Tibial nerve (tissue), 4 donors: ENCODE measurements at places on chromosomes 16 and 17. TPM values are rescaled to one million over a fixed set of nuclear protein-coding genes. Genes with fewer than 3 reads are reported as not detected.
A peak's percentile ranks its signal among the peaks of the same experiment; 100 is the strongest.

- no peaks in the 10 kb centered on the region for H3K27me3 ChIP-seq
- no peak overlapping the region for H3K27ac ChIP-seq
- no peak overlapping the region for H3K4me3 ChIP-seq
- no peak for DNase-seq
Measured at GRCh38 chr17:44564429-44564828, 7.1 kb downstream of the FZD2 start.

- H3K36me3 ChIP-seq, result no peaks in the 10 kb centered on the region
- H3K4me1 ChIP-seq, result no peaks in the 10 kb centered on the region
- no peaks in the 10 kb centered on the region for H3K27me3 ChIP-seq
- H3K4me3 ChIP-seq, result no peak overlapping the region
Measured at GRCh38 chr16:23966597-23967394, 131.0 kb downstream of the PRKCB start.

DNA sequence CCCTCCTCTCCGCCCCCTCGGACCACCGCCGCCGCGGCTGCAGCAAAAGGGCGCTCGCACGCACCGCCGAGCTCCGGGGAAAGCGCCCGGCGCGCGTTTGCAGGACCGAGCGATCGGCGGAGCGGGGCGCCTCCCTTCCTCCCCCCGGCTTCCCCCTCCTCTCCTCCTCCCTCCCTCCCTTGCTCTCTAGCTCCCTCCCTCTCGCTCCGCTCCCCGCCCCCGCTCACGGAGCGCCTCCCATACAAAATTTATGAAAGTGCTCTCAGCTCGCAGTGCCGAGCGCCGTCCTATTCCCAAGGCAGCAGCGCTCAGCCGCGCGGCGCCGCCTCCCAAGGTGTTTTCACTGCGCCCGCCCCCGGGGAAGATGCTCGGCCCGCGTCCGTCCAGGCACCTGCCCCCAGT, at the start of gene RTN4RL1:
TSS of gene RTN4RL1 (minus strand) at position 115 of the 402 bp plus-strand sequence. CDS start 469 bp downstream, outside the sequence.
- H3K36me3 ChIP-seq, result no peaks in the 10 kb centered on the region
- DNase-seq, result peak; percentile 46
- H3K27me3 ChIP-seq, result peaks cover 59% of the 10 kb centered on the region
- H3K4me3 ChIP-seq, result peak within 1 kb of the TSS; percentile 68

DNA sequence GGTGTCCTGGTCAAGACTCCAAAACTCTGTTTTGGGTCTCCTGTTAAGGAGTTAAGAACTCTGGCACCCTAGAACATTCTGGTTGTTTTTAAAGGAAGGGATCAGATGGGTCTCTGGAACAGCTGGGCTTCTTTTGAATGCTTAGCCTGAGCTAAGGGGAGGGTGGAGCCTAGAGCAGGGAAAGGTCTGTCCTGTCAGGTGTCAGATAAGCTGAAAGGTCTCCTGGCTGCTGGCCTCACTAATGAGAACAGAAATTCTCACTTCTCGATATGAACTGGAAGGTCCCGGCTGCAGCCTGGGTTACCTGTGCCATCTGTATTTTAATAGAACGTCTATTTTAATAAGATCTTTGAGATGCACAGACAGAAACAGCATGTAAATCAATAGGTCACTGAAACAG, 69.0 kb downstream of the RAP1GAP2 start:
- DNase-seq, result no peak
- H3K27me3 ChIP-seq, result no peaks in the 10 kb centered on the region
- H3K4me1 ChIP-seq, result no peaks in the 10 kb centered on the region
- H3K27ac ChIP-seq, result no peak overlapping the region
- no peak overlapping the region for H3K4me3 ChIP-seq

GRCh38 chr17:72268431-72268830, 147.6 kb downstream of the SOX9 start:
- no peak overlapping the region for H3K27ac ChIP-seq
- no peak overlapping the region for H3K4me3 ChIP-seq
- DNase-seq, result no peak
- H3K27me3 ChIP-seq, result no peaks in the 10 kb centered on the region

MKS1 gene
- total RNA-seq, result 19.5 TPM

DNA sequence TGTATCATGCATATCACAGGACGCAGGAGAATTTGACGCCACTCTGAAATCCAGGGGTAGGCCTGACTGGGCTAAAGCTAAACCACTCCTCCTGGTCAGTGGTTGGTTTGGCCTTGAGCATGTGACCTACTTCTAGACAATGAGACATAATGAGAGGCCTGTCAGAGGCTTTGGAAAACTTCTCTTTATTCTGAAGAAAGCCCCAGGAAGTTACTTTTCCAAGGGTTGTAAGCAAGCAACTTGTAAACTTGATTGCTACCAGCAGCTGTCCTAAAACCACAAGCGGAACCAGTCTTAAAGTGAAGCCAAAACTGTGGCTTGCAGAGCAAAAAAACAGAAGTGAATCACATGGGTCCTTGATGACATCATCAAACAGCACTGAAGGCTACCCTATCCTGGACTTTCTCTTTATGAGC, 138.2 kb upstream of the COX10 start:
- no peaks in the 10 kb centered on the region for H3K4me1 ChIP-seq
- H3K27me3 ChIP-seq, result no peaks in the 10 kb centered on the region
- H3K27ac ChIP-seq, result peak overlapping the region; percentile 38
- H3K4me3 ChIP-seq, result no peak overlapping the region

DNA sequence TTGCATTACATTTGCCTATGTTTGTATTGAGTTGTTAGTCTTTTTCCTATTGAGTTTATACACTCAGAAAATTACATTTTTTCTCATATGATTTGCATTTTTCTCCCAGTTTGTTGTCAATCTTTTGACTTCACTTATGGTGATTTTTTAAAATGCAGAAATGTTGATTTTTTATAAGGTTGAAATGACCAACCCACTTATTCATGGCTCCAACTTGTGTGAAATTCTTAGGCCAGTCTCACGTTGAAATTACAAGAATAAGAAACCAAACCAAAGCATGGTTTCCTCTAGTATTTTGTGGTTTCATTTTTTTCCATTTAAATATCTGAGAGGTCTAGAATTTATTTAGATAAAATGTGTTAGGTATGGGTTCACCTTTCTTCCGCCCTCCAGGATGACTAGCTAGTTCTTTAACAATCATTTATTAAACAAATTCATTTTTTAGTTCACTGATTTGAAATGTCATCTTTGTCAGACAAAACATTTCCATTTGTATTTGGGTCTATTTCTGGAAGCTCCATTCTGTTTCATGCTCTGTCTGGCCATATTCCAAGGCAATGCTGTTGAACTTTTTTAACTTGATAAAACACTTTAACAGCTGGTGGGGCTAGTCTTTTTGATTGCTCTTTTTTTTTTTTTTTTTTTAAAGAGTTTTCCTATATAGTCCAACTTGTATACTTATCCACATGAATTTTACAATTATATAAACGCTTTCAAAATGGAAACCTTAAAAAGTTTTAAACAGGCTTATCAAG, 40.0 kb downstream of the FAM20A start:
- no peaks in the 10 kb centered on the region for H3K4me1 ChIP-seq
- no peak overlapping the region for H3K4me3 ChIP-seq
- H3K36me3 ChIP-seq, result no peaks in the 10 kb centered on the region
- no peak overlapping the region for H3K27ac ChIP-seq
- no peak for DNase-seq
- H3K27me3 ChIP-seq, result no peaks in the 10 kb centered on the region

MYH1 gene
- total RNA-seq, result not detected

GRCh38 chr17:31564883-31565301, 173.4 kb downstream of the RAB11FIP4 start:
- H3K4me3 ChIP-seq, result no peak overlapping the region
- no peak overlapping the region for H3K27ac ChIP-seq
- peaks cover 42% of the 10 kb centered on the region for H3K4me1 ChIP-seq
- no peak for DNase-seq

BICDL2 gene
- not detected for total RNA-seq

DNA sequence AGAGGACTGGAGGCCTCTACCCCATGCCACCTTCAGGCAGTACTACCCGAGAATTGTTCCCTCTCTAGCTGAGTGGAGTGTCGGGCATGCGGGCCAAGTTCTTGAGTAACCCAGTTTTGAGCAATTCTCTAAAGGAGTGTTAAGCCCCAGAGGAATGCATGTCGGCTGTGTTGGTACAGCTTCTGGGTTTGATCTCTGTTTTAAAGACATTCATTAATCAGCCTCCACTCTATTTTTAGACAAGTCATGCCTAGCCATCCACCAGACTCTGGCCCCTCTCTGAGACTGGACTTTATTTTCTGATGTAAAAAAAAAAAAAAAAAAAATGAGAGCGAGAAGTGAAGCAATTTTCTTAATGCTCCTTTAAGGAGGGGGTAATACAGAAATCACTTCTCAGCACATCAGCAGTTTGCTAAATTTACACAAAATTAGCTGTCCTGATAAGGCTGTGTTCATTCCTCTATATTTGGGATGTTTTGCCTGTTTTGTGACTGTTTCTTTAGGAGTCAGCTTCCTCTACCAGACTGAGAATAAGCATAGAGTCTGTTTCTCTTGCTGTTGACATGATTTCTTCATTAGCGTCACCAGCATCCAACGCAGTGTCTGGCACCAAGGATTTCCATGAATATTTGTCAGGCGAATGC, 88.7 kb downstream of the AXIN2 start:
- H3K4me3 ChIP-seq, result no peak overlapping the region
- no peaks in the 10 kb centered on the region for H3K27me3 ChIP-seq
- peak; percentile 12 for DNase-seq

GRCh38 chr17:56973520-56973919, 4.4 kb upstream of the SCPEP1 start:
- H3K36me3 ChIP-seq, result no peaks in the 10 kb centered on the region
- no peak overlapping the region for H3K27ac ChIP-seq
- H3K4me1 ChIP-seq, result peaks cover 11% of the 10 kb centered on the region

FBXW10 gene
- not detected for total RNA-seq

CACNG5 gene
- total RNA-seq, result not detected

DNA sequence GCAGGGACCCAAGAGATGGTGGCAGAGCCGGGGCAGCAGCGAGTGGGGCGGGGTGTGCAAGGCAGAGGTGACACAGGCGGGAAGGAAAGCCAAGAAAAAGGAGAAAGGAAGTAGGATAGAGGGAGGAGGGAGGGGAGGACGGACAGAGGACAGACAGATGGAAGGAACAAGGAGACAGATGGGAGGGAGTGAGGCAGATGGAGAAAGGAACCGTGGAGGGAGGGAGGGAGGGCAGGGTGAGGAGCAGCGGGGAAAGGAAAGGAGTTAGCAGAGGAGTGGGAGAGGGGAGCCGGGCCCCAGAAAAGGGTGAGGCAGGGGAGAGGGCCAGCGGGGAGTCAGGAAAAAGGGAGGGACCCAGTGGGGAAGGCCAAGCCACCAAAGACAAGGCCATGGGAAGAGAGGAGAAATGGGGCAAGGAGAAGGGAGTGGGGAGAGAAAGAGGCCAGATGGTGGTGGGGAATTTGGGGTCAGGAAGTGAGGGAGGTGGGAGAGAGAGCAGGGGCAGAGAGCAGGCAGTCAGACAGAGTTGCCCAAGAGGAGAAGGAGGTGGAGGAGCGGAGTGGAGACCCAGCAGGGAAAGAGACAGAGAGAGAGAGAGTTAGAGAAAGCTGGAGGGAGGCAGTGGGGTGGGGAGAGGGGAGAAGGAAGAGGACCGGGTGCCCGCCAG, 13.2 kb upstream of the ASGR1 start:
- H3K27me3 ChIP-seq, result no peaks in the 10 kb centered on the region
- H3K36me3 ChIP-seq, result no peaks in the 10 kb centered on the region
- no peak for DNase-seq
- H3K4me3 ChIP-seq, result no peak overlapping the region

XYLT1 gene
- total RNA-seq, result 23.1 TPM

DNA sequence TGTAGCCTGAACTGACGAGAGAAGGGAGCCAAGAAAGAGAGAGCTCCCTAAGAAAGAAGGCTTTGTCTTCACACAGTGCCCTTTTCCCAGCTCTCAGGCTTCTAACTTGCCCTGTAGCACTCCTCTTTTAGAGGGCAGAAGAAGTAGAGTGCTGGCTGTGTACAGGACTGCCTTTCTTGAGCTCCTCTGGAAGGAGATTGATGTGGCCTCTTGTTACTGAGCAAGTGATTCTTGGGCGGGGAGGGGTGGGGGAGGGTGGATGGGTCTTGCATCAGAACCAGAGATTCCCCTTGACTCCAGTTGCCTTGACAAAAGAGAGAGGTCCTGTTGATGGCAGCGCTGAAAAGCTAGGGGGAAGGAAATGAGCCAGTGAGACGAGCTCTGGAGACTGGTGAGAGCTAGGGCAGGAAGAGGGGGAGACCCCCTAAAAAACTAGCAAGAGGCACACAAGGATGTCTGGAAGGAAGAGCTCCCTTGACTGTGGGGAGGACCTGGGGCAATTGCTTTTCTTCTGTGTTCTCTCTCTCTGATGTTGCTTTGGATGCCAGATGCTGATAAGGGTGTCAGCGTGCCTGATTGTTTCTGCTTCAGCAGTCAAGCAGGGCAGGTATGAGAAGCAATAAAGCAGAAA, 18.4 kb downstream of the GPR179 start:
- H3K4me3 ChIP-seq, result no peak overlapping the region
- H3K4me1 ChIP-seq, result peaks cover 30% of the 10 kb centered on the region
- H3K36me3 ChIP-seq, result no peaks in the 10 kb centered on the region
- H3K27me3 ChIP-seq, result no peaks in the 10 kb centered on the region
- DNase-seq, result no peak
- peak overlapping the region; percentile 78 for H3K27ac ChIP-seq

ZNF624 gene
- 5.5 TPM for total RNA-seq

DNA sequence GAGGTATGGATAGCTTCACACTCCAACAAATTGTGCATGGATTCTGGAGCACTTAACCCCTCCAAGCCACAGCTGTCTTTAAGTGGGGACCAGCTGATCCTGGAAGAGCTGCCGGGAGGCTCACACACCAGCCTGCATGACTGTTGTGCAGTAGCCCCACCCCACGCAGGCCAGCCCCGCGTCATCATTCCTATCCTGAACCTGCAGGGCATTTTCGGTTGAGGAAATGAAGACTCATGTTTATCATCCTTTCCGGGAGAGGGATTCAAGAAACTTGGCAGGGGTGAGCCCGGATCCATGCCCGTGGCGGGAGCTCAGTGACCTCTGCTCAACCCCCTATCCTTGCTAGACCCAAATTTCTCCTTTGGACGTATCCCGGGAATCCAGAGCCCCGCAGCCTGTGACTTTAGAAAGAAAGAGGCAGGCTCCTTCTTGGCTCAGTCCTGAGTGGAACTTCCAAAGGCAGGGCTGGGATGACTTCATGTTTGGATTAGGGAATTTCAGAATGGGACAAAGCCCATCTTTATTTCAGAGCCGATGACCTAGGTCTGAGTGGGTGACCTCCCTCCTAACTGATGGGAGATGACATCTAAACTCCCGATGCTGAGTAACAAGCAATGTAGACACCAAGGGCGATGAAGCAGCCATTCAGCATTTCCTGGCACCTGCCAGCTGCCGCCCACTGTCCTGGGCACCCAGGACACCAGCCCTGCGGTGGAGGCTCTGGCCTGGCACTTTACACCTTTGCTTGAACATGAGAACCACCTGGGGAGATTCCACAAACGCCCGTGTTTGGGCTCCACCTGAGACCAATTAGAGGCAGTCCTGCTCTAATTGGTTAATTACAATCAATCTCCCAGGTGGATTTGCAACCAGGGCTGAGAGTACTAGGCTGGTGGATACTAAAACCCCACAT, 43.3 kb upstream of the CMIP start:
- peak overlapping the region; percentile 14 for H3K27ac ChIP-seq
- H3K4me1 ChIP-seq, result peaks cover 17% of the 10 kb centered on the region
- no peak for DNase-seq
- H3K27me3 ChIP-seq, result no peaks in the 10 kb centered on the region
